ENCODE measurements at places on chromosomes 5 and 9.
A peak's percentile ranks its signal among the peaks of the same experiment; 100 is the strongest.

DNA sequence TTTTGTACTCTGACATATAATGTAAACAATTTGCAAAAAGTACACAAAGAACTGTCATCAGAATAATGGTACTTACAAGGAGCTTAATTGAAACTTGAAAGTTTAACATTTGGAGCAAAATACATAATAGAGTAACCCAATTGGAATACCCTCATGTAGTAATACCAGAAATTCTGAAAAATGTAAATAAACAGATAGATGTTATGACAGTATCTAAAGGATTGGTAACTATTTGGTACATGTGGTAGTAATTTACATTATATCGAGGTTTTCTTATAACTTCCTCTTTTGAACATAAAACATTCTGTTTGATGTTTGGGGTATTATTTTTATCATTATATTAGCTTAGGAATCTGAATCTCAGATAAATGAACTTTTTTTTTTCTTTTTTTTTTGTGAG is 211.7 kb upstream of the ELL2 start:
- no peak for DNase-seq

- no peak for DNase-seq
Observed at GRCh38 chr9:134418354-134418753, 92.1 kb downstream of the RXRA start.

DNA sequence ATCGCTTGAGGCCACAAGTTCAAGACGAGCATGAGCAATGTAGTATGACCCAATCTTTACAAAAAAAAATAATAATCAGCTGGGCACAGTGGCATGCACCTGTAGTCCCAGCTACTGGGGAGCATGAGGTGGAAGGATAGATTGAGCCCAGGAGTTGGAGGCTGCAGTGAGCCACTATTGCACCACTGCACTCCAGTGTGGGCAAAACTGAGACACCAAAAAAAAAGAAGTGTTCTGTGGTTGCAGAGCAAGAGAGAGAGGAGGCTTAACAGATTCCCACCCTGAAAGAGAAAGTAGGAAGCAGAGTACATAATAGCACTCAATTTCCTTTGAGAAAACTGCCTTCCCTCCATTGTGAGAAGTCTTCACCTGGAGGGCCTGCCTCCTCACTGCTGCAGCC is 52.6 kb downstream of the ALDH7A1 start:
- no peak for DNase-seq

DNA sequence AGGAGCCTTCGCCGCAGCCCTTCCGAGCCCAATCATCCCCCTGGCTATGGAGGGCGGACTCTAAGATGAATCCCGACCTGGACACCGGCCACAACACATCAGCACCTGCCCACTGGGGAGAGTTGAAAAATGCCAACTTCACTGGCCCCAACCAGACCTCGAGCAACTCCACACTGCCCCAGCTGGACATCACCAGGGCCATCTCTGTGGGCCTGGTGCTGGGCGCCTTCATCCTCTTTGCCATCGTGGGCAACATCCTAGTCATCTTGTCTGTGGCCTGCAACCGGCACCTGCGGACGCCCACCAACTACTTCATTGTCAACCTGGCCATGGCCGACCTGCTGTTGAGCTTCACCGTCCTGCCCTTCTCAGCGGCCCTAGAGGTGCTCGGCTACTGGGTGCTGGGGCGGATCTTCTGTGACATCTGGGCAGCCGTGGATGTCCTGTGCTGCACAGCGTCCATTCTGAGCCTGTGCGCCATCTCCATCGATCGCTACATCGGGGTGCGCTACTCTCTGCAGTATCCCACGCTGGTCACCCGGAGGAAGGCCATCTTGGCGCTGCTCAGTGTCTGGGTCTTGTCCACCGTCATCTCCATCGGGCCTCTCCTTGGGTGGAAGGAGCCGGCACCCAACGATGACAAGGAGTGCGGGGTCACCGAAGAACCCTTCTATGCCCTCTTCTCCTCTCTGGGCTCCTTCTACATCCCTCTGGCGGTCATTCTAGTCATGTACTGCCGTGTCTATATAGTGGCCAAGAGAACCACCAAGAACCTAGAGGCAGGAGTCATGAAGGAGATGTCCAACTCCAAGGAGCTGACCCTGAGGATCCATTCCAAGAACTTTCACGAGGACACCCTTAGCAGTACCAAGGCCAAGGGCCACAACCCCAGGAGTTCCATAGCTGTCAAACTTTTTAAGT is 819 bp downstream of the ADRA1B start:
- no peak for DNase-seq

GRCh38 chr5:118687100-118687499 is 301.2 kb downstream of the DTWD2 start:
- DNase-seq, result no peak

- no peak for DNase-seq
Observed at GRCh38 chr9:122642226-122642625, 15.2 kb downstream of the OR1B1 start.

- no peak for DNase-seq
Observed at GRCh38 chr5:180156141-180156540, 52.9 kb downstream of the RASGEF1C start.

DNA sequence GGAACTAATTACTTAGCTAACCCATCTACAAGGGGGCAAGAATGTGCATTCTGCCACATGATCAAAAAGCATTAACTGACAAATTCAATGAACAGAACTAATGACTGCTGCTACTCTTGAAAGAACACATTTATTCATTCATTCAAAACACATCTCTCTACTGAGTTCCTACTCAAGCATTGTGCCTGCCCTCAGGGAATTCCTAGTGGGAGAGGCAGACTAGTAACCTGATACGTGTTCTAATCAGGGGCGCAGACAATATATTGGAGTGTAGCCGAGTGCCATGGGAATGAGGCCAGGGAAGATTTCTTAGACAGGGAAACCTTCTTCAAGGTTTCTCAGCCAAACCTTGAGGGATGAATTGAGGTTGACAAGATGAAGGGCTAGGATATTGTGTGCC is 56.7 kb upstream of the PAPPA start:
- no peak for DNase-seq

- peak; percentile 11 for DNase-seq
Observed at GRCh38 chr9:1400983-1401382, 350.8 kb downstream of the DMRT2 start.

GRCh38 chr5:122756264-122756911 is 18.5 kb upstream of the SNX2 start:
- DNase-seq, result no peak

GRCh38 chr9:134240361-134240760 is 76.0 kb upstream of the RNU6ATAC start:
- no peak for DNase-seq

DNA sequence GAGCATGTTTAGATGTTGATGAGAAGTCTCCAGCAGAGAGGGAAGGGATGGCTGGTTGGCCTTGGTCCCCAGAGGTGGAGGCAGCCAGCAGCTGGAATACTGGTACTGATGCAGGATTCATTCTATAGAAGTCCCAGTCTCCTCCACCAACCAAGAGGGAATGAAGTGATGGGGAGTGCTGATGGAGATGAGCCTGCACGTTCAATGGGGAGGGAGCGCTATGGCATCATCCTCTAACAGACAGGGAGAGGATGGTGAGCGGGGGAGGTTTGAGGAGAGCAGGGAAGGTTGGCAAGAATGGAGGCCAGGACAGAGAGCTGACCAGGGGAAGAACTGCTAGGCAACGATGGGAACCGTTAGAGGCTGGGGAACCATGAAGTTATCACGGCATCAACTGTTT is 159.8 kb upstream of the MVB12B start:
- no peak for DNase-seq

- DNase-seq, result no peak
Observed at GRCh38 chr5:113446358-113446927, 11.7 kb upstream of the TSSK1B start.

- peak; percentile 66 for DNase-seq
Observed at GRCh38 chr9:130940693-130941576, 1.9 kb upstream of the FIBCD1 start.

GRCh38 chr5:43400082-43400481 is 12.1 kb downstream of the CCL28 start:
- DNase-seq, result no peak

GRCh38 chr5:56588131-56588487 is 227.2 kb upstream of the MAP3K1 start:
- no peak for DNase-seq

- no peak for DNase-seq
Observed at GRCh38 chr5:66741394-66741793, 145.2 kb downstream of the MAST4 start.

GRCh38 chr5:21919414-21920022 is 933.6 kb downstream of the CDH12 start:
- no peak for DNase-seq

- DNase-seq, result no peak
Observed at GRCh38 chr5:1840741-1841521, 39.7 kb downstream of the NDUFS6 start.

DNA sequence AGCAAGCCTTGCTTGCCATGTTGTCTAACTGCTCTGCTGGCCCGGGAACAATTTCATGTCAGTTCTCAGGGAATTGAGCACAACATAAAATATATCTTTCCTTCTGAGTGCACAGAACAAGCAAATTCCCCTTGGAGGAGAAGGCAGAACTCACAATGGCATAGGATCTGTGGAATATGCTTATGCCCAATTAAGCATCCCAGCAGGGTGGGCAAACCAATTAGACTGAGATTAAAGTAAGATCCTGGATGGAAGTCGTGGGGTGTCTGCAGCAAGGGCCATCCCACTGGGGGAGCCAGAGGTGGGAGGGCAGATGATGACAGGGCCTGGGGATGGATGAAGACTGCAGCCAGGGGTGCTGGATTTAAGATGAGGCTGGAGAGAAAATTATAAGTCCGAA is 114.1 kb downstream of the BRINP1 start:
- DNase-seq, result no peak

DNA sequence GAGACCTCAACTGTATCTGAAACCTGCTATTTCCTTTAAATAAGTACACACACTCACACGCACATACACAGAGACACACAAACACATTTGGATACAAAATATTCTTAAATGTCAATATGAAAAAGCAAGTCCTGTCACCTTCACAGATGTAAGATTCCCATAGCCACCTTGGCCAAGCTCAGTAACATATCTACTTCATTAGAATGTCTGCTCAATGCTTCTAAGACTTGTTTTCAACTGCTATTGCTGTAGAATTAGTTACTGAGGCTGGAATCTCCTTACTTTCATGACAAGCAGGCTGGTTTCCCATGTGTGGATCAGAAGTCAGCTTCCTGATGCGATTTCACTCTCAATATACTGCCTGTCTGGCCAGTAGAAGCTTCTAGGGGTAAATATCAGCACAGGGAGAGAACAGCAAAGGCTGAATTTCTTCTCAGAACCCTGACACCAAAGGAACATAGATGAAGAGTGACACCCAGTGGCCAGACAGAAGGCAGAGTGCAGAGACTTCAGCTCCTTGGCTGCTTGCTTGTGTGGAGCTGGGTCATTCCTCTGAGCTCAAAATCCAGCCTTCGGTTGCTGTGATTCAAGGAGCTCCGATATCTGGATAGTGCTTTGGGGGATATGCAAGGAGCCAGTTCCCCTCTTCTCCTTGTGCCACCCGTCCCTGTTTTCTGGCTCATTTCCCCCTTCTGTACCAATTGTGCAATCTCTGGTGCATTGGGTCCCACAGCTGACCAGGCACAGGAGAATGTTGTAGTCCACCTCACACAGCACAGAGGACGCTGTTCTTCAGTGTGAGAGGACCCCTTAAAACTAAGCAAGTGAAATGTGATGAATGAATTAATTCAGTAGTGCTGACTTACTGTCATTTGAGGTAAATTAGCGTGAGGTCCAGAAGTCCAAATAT is 26.6 kb upstream of the ABLIM3 start:
- peak; percentile 53 for DNase-seq

GRCh38 chr9:5543875-5544702 is 33.8 kb downstream of the PDCD1LG2 start:
- DNase-seq, result no peak

DNA sequence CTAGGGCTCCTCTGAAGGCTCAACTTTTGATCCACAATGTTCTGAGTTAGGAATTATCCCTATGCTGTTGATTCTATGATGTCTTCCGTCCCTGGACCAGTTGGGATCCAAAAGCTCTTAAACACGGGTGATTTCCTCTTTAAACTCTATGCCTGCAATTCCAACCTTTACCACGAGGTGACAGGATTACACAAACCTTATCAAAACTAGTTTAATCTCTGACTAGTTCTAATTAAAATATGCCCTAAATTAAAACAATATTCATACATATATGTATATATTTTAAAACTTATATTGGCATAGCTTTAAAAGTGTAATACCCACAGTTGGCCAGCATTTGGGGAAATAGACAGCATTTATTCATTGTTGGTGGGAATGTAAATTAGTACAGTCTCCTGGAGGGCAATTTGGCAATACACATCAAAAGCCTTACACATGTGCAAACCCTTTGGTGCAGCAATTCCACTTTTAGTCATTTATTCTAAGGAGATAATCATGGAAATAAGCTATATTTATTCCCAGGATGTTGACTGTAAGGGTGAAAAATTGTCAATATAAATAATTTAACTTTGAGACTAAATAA is 51.6 kb upstream of the PHYKPL start:
- DNase-seq, result peak; percentile 12

DNA sequence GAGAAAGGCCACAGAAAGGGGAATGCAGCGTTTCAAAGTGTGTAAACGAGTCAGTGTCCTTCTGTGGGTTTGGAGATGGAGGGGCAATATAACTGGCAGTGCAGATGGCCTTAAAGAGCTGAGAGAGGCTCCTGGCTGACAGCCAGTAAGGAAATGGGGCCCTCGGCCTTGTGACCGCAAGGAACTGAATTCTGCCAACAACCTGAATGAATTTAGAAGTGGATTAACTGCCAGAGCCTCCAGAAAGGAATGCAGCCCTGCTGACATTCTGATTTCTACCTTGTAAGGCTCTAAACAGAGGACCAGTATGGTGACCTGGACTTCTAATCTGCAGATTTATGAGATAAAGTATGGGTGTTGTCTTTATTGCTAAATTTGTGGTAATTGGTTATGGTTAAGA is 17.5 kb upstream of the NREP start:
- no peak for DNase-seq

- peak; percentile 70 for DNase-seq
Observed at GRCh38 chr9:33374634-33375237, 27.6 kb downstream of the AQP7 start.

- no peak for DNase-seq
Observed at GRCh38 chr9:91474656-91475055, 51.0 kb upstream of the NFIL3 start.

Data from CD4-positive, alpha-beta T cell treated with Interleukin-17A for 1 hour (primary cell).